Esophagus squamous epithelium (tissue), 5 donors: ENCODE measurements at places on chromosomes 1 and 21.

DNA sequence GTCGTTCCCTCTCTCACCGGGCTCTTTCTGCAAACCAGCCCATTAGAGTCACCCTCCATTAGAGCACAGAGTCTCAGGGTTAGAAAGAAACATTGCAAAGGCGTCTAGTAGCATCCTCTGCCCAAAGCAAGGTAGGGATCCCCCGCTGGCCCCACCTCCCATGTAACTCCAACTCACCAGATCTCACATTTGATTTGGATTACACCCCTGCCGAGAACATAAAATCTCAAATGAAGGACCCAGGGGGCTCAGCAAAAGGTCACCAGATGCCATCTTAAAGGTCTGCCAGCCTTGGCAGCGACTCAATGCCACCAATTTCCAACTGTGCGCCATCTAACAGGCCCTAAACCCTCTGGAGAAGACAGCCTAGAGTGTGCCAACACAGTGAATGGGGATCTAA, 14.1 kb downstream of the C1orf87 start:
- no peak overlapping the region for H3K27ac ChIP-seq
- no peak for DNase-seq
- H3K4me1 ChIP-seq = no peaks in the 10 kb centered on the region
- H3K4me3 ChIP-seq = no peak overlapping the region

DNA sequence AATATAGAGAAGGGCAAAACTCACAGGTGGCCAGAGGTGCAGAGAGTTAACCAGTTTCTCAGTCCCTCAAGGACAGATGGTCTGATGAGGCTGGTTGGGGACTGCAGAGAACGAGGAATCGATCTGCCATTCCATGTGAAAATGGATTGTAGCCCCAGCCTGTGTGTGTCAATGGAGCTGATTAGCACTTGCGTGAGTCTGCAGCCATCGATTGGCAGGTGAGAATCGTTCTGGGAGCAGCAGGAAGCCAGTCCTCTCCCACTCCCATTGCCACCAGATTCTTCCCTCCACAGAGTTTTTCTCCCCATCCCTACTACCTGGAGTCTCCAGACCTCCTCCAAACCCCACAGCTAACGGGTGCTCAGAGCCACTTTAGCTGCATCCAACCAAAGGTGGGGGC, 18.3 kb upstream of the PSMB2 start:
- H3K27me3 ChIP-seq = no peaks in the 10 kb centered on the region
- no peak overlapping the region for H3K4me3 ChIP-seq
- H3K36me3 ChIP-seq = no peaks in the 10 kb centered on the region
- H3K27ac ChIP-seq = no peak overlapping the region

DNA sequence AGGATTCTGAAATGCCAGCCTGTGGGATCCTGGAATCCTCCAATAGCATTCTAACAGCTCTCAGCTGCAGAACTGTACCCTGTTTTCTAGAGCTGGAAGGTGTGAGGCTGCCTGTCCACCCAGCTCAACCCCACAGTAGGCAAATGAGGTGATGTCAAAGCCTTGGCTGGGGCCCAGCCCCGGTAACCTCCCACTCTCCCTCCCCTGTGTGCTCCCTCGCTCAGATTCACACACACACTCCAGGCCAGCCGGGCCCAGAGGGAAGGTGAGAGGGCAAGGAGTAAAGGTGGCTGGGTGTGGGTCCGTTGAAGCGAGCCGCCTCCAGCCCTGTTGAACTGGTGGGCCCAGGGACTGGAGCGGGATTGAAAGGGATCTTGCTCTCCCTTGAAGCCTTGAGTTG, at the start of gene BSND:
Gene BSND (plus strand): TSS at position 257 of the 400 bp plus-strand sequence. CDS start 254 bp downstream, outside the sequence.
- peaks cover 3% of the 10 kb centered on the region for H3K27me3 ChIP-seq
- H3K36me3 ChIP-seq = no peaks in the 10 kb centered on the region
- H3K27ac ChIP-seq = no peak within 1 kb of the TSS
- no peak for DNase-seq

- H3K4me1 ChIP-seq = no peaks in the 10 kb centered on the region
- H3K27ac ChIP-seq = no peak overlapping the region
- DNase-seq = no peak
- H3K27me3 ChIP-seq = no peaks in the 10 kb centered on the region
- H3K36me3 ChIP-seq = no peaks in the 10 kb centered on the region
- no peak overlapping the region for H3K4me3 ChIP-seq
Observed at GRCh38 chr1:237748171-237748960, 142.4 kb downstream of the ZP4 start.

GRCh38 chr21:14677013-14677412, 130.9 kb upstream of the SAMSN1 start:
- H3K27me3 ChIP-seq = no peaks in the 10 kb centered on the region
- no peaks in the 10 kb centered on the region for H3K36me3 ChIP-seq
- H3K4me1 ChIP-seq = no peaks in the 10 kb centered on the region
- DNase-seq = no peak
- H3K4me3 ChIP-seq = no peak overlapping the region

GRCh38 chr1:113129529-113130185, 56.7 kb downstream of the LRIG2 start:
- no peak for DNase-seq
- no peaks in the 10 kb centered on the region for H3K36me3 ChIP-seq
- no peaks in the 10 kb centered on the region for H3K27me3 ChIP-seq
- no peak overlapping the region for H3K4me3 ChIP-seq
- H3K27ac ChIP-seq = no peak overlapping the region

- H3K36me3 ChIP-seq = no peaks in the 10 kb centered on the region
- H3K4me3 ChIP-seq = no peak overlapping the region
- no peaks in the 10 kb centered on the region for H3K4me1 ChIP-seq
- H3K27me3 ChIP-seq = no peaks in the 10 kb centered on the region
- DNase-seq = no peak
- no peak overlapping the region for H3K27ac ChIP-seq
Observed at GRCh38 chr1:178196631-178197030, 102.7 kb downstream of the RASAL2 start.

DNA sequence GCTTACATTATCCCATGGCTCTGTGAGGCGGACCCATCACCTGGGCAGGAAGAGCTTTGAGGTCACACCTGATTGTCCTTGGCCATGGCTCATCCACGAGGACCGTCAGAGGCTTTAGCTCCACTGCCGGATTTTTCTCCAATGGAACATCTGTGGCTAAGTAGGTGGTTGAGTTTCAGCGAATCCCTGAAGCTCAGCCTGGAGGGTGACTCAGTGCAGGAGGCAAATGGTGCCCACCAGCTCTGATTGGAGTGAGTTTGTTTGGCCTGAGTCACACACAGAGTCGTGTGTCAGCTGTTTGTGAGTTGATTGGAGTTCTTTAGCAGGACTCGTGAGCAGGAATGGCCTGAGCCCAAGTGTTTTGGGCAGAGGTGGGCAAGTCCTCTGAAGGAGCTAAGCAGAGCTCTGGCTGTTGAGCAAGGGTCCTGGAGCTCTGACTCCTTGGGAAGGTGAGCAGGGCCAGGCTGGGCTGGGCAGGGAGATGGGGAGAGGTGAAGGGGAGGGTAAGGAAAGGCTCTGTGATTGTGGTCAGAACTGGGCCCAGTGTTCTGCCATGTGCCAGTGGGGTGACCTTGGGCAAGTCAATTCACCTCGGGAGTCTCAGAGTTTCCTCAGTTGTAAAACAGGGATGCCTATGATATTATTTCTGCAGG, 2.0 kb downstream of the SLC6A17 start:
- H3K4me3 ChIP-seq = no peak overlapping the region
- no peak for DNase-seq
- no peaks in the 10 kb centered on the region for H3K36me3 ChIP-seq
- no peaks in the 10 kb centered on the region for H3K27me3 ChIP-seq
- peaks cover 18% of the 10 kb centered on the region for H3K4me1 ChIP-seq

GRCh38 chr1:116760996-116761665, 6.9 kb downstream of the CD2 start:
- H3K27ac ChIP-seq = no peak overlapping the region
- DNase-seq = no peak
- H3K27me3 ChIP-seq = no peaks in the 10 kb centered on the region
- H3K4me1 ChIP-seq = no peaks in the 10 kb centered on the region
- H3K36me3 ChIP-seq = no peaks in the 10 kb centered on the region
- H3K4me3 ChIP-seq = no peak overlapping the region

DNA sequence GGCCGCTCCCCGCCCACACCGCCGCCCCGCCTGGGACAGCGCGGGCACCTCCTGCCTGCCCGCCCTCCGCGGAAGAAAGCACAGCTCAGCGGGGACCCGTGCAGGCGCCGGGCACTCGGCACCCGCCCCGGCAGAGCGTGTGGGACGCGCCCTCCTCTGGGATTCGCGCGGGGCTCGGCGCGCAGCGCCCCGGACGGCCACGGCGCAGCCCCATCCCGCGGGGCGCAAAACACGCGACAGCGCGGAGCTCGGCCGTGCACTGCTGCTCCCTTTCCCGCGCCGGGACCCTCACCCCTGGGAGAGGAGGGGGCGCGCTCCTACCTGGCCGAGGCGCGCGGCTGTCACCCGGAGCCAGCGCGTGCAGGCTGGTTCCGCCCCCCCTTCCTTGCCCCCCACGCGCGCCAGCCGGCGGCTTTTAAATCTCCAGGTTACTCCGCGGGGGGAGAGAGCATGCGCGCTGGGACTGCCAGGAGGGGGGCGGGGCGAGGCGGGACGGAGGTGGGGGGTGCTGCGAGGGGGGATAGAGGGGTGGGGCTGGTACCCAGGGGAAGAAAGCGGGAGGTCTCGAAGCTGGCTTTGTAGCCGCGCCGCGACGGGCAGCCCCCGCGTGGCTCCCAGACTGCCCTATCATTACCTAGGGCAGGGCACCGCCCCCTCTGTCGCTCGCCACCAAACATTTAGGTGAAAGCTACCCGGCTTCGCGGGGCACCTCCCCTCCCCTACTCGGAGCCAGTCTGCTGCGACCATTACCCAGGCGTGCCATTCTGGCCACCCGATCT, at the start of gene SLC45A3:
Gene SLC45A3 (minus strand): TSS at position 437 of the 779 bp plus-strand sequence. CDS start 15,853 bp downstream, outside the sequence.
- H3K27me3 ChIP-seq = no peaks in the 10 kb centered on the region
- H3K36me3 ChIP-seq = no peaks in the 10 kb centered on the region
- H3K4me3 ChIP-seq = peak within 1 kb of the TSS; percentile 86
- H3K27ac ChIP-seq = peak within 1 kb of the TSS; percentile 68
- DNase-seq = no peak

DNA sequence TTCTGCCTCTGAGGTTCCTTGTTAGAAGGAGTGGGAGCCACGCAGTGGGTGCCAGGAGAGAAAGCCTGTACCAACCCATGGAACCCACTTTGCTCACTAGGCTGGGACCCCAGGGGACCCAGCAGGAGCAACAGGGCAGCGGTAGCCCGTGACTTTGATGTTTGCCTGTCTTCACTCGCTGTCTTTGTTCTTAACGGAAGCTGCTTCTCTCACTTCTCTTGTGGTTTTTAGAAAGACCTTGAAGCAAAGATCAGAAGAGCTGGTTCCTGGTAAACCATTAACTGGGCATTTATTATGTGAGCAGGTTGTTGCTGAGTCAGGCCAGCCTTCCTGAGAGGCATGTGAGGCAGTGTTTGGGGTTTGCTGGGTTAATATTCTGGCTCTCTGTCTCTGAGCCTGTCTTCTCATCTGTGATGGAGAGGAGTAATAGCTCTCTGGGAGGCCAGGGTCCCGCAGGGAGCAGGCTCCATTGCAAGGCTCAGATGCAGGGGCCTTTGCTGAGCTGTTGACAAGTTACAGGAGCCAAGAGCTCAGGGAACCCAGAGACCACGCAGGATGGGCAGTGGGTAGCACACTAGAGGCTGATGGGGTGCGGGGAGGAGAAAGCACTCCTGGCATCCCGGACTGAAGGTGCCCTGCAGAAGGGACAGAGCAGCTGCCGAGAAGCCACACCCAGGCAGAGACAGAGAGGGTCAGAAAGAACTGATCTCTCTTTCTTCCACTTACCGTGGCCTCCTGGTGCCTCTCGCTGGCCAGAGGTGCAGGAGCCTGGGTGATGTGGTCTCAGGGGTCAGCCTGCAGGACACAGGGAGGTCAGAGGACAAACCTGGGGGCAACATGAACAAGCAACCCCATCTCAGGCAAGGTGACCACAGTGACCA, 367.5 kb upstream of the C1orf174 start:
- H3K4me1 ChIP-seq = no peaks in the 10 kb centered on the region
- H3K27me3 ChIP-seq = no peaks in the 10 kb centered on the region
- DNase-seq = no peak
- H3K27ac ChIP-seq = no peak overlapping the region
- no peak overlapping the region for H3K4me3 ChIP-seq

GRCh38 chr1:153790966-153791647, 15.9 kb downstream of the SLC27A3 start:
- no peak overlapping the region for H3K4me3 ChIP-seq
- DNase-seq = no peak
- H3K4me1 ChIP-seq = peaks cover 13% of the 10 kb centered on the region

- H3K36me3 ChIP-seq = no peaks in the 10 kb centered on the region
- H3K4me1 ChIP-seq = peaks cover 55% of the 10 kb centered on the region
- DNase-seq = no peak
- H3K27me3 ChIP-seq = no peaks in the 10 kb centered on the region
- H3K4me3 ChIP-seq = no peak overlapping the region
Observed at GRCh38 chr1:205669341-205670149, 10.8 kb downstream of the SLC45A3 start.

DNA sequence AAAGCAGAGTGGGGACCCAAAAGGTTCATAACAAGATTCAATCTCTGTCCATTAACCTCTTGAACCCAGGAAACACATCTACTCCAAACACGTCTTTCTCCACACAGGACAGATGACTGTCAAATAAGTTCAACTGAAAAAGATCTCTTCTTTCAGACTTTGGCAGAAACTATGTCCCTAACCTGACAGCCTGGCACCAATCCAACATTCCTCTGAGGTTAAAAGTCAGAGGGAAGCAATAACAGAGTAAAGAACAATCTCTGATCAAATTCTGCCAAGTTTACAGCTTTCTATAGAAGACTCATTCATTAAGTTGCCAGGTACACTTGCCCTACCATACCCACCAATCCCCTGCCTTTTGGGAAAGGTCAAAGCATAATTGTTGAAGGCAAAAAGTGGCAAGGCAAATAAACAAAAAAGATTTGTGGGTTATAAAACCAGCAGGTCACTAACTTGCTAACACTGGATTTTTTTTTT, 31.9 kb downstream of the OTUD7B start:
- no peak overlapping the region for H3K4me3 ChIP-seq
- no peak for DNase-seq
- no peaks in the 10 kb centered on the region for H3K27me3 ChIP-seq
- H3K36me3 ChIP-seq = no peaks in the 10 kb centered on the region
- H3K4me1 ChIP-seq = peaks cover 29% of the 10 kb centered on the region
- no peak overlapping the region for H3K27ac ChIP-seq

DNA sequence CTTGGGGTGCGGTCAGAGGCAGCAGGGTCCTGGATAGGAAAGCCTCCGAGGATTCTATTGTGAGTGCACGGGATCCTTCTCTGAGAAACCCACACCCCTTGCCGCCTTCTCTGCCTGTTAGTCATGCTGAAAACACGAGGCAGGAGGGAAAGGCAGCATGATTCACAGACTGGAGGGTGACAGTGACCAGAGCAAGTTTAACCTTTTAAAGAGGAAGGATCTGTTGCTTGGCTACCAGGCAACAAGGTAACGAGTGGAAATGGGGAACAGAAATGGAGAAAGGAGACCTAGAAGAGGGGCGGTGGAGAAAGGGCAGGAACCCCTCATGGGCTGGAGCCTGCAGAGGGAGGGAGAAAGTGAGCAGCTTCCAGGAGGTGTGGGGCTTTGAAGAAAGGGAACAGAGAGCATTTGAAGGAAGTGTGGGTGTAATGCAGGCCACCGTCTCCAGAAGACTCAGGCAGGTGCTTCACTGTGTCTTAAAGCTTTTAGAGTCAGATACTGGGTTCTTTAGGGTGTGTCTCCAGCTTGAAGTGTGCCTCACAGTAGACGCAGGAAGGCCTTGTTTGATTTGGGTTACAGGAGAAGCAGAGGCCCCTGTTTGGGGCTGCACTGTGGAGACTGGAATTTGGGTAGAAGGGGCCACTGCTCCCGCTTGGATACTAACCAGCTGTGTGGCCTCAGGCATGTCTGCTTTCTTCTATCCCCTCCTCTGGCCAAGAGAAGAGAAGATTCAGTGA, 19.1 kb downstream of the OPTC start:
- H3K27ac ChIP-seq = peak overlapping the region; percentile 7
- H3K27me3 ChIP-seq = no peaks in the 10 kb centered on the region
- H3K4me3 ChIP-seq = no peak overlapping the region
- no peaks in the 10 kb centered on the region for H3K36me3 ChIP-seq
- H3K4me1 ChIP-seq = peaks cover 64% of the 10 kb centered on the region

- H3K4me3 ChIP-seq = no peak overlapping the region
Observed at GRCh38 chr1:173562813-173563212, 40.1 kb downstream of the SLC9C2 start.
